Stimulated activated CD4-positive, alpha-beta T cell treated with anti-CD3 and anti-CD28 coated beads, Interleukin-4, amount 100 ng/mL, for 48 hours (primary cell): ENCODE measurements at places on chromosomes 12 and 14.

- no peak for DNase-seq
Observed at GRCh38 chr12:49962861-49963765, 1.4 kb downstream of the AQP5 start.

- DNase-seq = no peak
Observed at GRCh38 chr12:115215544-115215943, 531.6 kb upstream of the TBX3 start.

- DNase-seq = no peak
Observed at GRCh38 chr14:21575661-21576060, 4.2 kb downstream of the OR10G3 start.

DNA sequence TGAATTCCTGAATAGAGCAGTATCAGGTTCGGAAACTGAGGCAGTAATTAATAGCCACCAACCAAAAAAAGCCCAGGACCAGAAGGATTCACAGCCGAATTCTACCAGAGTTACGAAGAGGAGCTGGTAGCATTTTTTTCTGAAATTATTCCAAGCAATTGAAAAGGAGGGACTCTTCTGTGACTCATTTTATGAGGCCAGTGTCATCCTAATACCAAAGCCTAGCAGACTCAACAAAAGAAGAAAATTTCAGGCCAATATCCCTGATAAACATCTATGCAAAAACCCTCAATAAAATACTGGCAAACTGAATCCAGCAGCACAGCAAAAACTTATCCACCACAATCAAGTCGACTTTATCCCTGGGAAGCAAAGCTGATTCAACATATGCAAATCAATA lies 202.3 kb upstream of the SLC16A7 start:
- no peak for DNase-seq

GRCh38 chr12:54725233-54725843 lies 77.2 kb upstream of the DCD start:
- no peak for DNase-seq

DNA sequence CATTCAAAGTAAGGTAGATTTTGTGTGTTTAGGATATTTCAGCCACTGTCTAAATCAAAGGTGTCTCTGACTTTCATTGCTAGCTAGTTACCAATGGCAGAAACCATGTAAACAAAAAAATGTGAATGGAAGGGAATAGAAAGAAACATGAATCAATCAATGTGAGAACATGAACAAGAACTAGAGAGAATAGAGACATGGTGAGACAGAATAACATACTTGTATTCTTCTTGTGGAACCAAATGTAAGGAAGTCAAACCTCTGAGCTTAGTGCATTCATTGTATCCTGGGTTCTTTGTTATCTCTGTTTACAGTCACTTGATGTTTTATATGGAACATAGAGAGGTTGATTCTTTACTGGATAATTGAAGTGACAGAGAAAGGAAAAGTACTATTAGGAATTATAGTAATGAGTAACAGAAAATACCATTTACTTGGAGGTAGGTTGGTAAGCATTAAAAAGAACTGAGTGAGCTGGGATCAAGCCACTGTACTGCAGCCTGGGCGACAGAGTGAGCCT lies 2.6 kb upstream of the WNK1 start:
- no peak for DNase-seq

DNA sequence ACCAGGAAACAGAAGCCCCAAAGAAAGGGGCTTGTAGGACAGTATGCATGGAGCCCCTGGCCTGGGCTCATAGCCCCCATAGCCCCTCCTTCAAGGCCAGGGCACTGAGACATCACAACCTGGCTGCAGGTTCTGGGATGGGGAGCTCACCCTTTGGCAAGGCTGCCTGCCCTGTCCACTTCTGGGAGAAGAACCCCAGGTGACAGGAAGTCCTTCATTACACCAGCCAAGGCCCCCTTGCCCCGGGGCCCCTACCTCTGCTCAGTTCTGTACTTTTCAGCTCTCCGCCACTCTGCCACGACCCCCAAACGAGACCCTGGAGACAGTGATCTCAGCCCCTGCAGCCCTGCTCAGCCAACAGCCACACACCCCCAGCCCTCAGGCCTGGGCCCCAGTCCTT lies 223.2 kb upstream of the RTL1 start:
- no peak for DNase-seq

DNA sequence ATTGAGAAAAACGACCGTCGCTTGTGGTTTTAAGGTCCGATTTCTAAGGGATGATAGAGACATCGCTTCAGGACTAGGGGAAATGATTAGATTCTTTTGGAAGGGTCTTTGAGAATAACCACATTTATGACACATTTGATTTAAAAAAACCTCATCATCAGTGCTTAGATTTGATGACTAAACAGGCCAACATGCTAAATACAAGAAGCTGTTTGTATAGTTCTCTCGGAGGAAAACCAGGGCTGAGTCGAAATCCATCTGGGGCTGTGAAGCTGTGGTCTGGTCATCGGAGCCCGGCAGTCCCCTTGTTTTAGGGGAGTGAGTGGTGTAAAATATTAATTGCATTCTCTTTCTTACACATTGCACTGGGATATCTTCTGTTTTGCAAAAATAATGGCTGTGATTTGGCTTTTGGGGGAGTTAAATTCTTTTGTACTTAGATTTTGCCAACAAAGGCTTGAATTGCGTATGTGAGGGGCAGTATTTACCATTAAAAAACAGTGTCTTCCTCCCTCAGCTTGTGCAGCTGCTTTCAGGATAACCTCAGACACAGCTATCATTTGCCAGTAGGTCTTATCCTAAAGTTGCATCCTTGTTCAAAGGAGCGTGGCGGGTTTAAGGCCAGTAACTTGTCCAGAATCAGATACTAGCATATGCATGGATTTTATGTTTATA lies 550 bp downstream of the GNG2 start:
- DNase-seq = no peak

GRCh38 chr12:13099066-13099843 lies 4.2 kb downstream of the GSG1 start:
- no peak for DNase-seq

DNA sequence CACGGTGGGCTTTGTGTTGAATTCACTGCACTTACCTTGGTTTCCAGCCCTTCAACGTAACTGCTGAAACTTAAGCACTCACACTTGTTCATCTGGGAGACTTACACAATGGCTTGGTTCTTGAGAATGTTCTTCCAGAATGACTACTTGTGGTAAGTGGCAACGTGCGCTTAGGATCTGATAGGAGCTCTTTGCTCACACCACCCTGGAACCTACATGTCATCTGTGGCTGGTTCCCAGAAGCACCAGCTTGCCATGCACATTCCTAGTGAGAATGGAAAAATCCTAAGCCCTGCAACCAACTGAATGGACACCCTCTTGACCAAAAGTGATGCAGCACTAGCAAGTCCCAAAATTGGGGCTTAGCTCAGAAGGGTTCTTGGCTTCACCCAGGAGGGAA lies 59.0 kb upstream of the FAM181A start:
- DNase-seq = no peak

GRCh38 chr12:15605881-15606590 lies 183.2 kb downstream of the EPS8 start:
- no peak for DNase-seq
